Suprapubic skin (tissue), 4 donors: ENCODE measurements at places on chromosomes 7 and 10. TPM values are rescaled to one million over a fixed set of nuclear protein-coding genes. Genes with fewer than 3 reads are reported as not detected.
A peak's percentile ranks its signal among the peaks of the same experiment; 100 is the strongest.

DNA sequence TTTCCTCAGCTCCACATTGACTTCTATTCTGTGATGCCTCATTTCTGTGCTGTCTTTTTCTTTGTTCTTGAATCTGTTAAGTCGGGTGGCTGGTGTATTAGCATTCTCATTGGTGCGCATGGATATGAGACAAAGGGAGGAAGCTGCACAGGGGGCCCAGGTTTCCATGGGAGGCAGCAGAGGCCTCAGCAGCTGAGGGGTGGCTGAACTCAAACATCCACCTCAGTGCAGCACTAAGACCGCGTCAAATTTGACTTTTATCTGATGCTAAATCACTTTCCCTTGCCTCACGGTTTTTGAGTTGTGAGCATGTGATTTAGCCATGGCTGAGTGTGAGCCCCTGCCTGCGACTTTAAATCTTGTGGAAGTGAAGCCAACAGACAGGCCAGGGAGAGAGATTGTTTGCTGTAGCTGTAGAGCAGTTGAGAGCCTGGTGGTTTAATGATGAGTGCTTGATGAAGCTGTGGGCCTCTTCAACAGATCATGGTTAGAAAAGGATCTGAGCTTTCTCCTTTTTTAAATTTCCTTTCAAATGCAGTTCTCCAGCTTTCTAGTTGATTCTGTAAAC lies 193.3 kb upstream of the ZNF804B start:
- no peaks in the 10 kb centered on the region for H3K4me1 ChIP-seq
- no peaks in the 10 kb centered on the region for H3K27me3 ChIP-seq
- H3K36me3 ChIP-seq: no peaks in the 10 kb centered on the region
- DNase-seq: no peak

DNA sequence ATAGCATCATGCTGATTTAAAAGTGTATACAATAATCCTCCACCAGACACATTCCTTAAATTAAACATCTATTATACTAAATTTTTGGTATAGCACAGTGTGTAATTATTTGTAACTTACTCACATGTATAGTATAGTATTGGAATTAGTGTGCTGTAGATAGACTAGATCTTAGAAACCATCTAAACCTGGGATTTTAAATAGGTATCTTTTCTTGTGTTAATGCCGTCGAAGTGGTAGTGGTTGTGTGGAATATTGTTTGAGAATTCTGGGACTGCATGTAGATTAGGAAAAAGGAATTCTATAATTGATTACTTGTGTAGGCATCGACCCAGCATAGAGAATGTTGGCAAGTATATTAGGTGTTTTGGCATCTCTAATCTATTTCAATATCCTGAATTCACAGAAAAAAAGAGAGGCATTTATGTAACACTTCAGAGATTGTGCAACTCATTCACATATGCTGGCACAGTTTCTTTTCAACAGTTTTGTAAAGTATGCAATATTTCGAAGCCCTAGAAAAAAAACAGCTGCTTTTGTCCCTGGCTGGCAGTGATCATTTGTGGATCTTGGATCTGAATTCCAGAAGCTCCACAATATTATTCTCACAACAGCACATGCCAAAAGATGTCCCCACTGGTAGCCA lies 145.5 kb upstream of the AGR3 start:
- H3K4me1 ChIP-seq: no peaks in the 10 kb centered on the region
- H3K4me3 ChIP-seq: no peak overlapping the region
- H3K27ac ChIP-seq: no peak overlapping the region
- H3K36me3 ChIP-seq: no peaks in the 10 kb centered on the region
- no peak for DNase-seq
- no peaks in the 10 kb centered on the region for H3K27me3 ChIP-seq

GRCh38 chr7:132381742-132382472 lies 194.4 kb downstream of the PLXNA4 start:
- no peak overlapping the region for H3K4me3 ChIP-seq
- DNase-seq: no peak
- H3K27ac ChIP-seq: no peak overlapping the region
- peaks cover 12% of the 10 kb centered on the region for H3K4me1 ChIP-seq
- no peaks in the 10 kb centered on the region for H3K27me3 ChIP-seq
- H3K36me3 ChIP-seq: no peaks in the 10 kb centered on the region

DNA sequence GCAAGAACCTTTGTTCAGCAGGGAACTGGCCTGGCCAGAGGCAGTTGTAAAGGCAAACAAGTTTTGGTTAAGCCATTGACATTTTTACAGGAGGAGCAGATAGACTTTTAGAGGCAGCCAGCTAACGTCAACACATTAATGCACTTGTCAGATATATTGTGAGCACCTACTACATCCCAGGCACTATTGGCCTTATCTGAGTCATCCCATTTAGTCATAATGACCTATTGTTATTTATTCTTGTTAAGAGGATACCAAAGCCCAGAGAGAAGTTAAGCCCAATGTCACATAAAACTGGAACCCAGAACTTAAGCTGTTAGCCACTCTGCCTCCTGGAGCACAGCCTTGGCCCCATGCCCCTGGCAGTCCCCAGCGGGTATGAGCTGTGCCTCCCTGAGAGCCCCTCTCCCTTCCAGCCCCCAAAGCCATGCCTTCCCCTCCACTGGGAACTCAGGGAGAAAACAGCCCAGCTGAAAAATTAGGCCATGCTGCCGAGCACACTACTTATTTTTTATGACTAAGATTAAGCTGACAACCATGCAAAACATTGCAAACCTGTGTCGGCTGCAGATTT lies 32.7 kb upstream of the TRIM8 start:
- no peaks in the 10 kb centered on the region for H3K27me3 ChIP-seq
- peaks cover 43% of the 10 kb centered on the region for H3K4me1 ChIP-seq
- DNase-seq: no peak
- H3K27ac ChIP-seq: peak overlapping the region; percentile 51

DNA sequence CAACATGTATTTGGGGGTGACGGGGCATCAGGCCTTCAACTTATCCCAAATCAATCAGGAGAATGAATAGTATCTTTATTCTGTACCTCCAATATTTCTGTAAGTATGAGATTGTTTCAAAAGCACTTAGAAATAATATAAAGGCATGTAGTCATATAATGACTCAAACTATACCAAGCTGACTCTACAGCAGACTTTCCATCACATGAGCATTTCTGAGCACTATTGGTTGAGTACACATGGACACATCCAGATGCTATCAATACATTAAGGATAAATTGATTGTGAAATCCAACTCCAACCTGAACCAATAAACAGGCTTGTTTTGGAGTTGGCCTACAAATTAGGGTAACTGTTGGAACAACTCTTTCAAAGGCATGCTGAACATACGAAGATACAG lies 229.4 kb downstream of the SFMBT2 start:
- no peak overlapping the region for H3K27ac ChIP-seq
- no peaks in the 10 kb centered on the region for H3K27me3 ChIP-seq
- no peak overlapping the region for H3K4me3 ChIP-seq
- H3K36me3 ChIP-seq: no peaks in the 10 kb centered on the region
- no peak for DNase-seq
- H3K4me1 ChIP-seq: no peaks in the 10 kb centered on the region

The CHN2 gene
- total RNA-seq: 8.9 TPM

- DNase-seq: no peak
- H3K27ac ChIP-seq: no peak overlapping the region
- no peaks in the 10 kb centered on the region for H3K36me3 ChIP-seq
Measured at GRCh38 chr7:70810558-70811139, 321.3 kb upstream of the GALNT17 start.

The NODAL gene
- total RNA-seq: not detected

DNA sequence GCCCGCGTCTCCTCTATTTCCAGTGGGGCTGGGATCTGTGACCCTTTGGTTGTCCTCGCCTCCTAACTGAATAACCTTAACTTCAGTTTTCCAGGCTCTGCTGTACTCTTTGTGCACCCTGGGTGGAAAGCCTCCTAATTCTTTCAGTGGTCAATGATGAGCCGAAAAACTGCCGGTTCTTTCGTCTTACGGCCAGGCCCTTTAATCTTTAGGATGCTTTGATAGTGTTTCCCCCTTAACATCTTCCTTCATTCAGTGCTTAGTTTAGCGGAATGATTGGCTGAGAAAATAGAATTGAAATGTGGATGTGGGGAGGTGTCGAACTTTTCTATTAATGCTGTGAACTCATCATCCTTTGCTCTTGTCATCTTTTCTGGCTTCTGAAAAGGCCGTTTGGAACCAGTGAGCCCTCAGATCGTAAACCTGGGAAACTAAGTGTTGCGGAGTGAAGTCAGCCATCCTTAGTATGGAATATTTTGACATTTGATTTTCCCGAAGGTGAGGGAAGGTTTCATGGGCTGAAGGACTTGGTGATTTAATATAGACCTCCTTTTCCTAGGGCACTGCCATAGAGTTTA lies 847 bp downstream of the GARS1 start:
- H3K27me3 ChIP-seq: no peaks in the 10 kb centered on the region
- H3K4me1 ChIP-seq: peaks cover 43% of the 10 kb centered on the region
- peaks cover 13% of the 10 kb centered on the region for H3K36me3 ChIP-seq
- peak overlapping the region; percentile 98 for H3K27ac ChIP-seq
